ENCODE measurements at places on chromosomes 3 and 15.

DNA sequence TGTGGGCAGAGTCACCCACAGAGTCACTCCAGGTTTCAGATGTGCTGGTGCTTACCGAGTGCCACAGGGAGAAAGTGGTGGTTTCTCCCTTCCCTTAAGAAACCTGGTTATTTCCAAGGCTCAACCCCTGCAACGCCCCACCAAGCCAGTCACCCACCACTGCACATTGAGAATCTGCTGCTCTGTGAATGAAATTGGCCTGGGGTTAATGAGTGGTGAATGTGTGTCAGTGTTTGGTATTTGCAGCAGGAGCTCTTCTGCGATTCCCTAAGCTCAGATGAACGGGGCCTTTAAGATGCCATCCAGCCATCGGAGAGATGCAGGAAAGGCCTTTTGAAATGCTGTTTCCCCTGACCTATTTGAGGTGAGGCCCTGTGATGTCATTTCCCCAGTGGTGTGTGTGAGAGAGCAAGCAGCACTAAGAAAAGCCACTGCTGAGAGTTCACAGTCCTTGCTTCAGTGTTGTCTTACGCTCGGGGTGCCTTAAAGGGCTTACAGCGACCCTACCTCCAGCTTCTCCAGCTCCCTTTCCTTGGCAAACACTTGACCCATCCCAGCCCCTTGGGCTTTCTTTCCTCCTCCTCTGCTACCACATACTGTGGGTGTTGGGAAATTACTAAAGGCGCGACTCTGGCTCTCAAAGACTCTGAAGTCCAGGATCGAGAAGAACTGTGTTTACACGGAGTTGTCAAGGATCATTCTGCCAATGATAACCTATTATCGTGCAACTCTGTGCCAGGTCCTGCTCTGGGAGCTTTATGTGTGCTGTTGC lies 68.9 kb downstream of the SMAD3 start:
- DNase-seq, result no peak

DNA sequence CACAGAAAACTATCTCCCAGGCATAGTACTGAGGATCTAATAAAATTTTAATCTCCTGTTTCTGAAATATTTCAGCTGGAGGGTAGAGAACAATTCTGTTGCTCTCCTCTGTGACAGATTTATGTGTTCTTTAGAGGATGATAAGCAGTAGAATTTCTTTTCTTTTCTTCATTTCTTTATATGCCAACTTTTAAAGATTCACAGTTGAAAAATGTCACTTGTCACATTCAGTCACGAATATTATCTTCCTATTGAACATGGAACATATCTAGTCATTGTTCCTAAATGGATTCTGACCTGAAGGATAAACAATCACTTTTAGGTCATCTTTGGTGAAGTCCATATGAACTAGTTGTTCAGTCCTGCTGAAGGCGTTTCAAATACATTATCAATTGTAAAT lies 585.5 kb upstream of the DPPA4 start:
- DNase-seq, result no peak

DNA sequence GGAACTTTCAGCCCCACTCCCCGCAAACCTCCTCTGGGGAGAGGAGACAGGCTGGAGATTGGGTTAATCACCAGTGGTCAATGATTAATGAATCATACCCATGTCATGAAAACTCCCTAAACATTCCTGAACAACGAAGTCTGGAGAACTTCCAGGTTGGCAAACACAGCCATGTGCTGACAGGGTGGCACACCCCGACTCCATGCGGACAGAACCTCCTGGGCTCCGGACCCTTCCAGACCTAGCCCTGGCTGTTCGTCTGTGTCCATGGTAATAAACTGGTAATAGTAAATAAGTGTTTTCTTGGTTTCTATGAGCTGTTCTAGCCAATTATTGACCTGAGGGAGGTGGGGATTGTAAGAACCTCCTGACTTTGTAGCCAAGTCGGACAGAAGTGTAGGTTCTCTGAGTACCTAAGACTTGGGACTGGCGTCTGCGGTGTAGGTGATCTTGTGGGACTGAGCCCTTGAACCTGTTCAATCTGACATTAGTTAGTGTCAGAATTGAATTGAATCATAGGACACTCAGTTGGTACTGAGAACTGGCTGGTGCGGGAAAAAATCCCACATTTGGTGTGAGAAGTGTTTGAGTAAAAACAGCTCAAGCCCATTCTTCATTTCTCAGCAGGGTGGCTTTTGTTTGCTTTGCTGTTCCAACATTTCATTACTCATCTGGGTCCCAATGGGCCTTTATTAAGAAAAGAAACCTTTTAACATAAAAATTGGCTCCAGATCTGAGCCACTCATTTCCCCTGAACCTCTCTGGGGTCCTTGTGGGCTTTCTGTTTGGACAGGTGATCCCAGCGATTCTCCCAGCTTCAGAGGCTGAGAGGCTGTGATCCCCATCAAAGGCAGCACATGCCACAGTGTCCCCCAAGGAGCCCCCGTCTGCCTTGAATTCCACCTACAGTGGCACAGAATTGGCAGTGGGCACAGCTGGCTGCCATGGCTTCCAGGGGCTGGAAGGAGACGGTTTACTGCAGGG lies 151.0 kb downstream of the TJP1 start:
- no peak for DNase-seq

DNA sequence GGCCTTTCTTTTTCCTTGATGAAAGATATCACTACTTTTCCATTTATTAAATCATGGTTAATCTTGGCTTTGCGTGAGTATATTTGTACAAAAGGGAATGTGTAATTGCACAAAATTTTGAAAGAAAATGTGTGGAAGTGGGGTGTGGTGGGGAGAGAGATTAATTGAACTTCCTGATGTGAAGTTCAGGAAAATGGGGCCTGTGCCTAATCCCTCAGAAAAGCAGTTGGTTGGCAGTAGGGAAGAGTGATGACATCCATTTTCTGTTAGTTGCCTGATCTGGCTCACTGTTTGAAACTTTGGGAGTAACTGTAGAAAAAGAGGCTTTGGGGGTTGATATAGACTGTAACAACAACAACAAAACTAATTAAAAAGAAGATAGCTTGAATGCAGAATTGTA lies 10.8 kb upstream of the IL20RB start:
- no peak for DNase-seq

DNA sequence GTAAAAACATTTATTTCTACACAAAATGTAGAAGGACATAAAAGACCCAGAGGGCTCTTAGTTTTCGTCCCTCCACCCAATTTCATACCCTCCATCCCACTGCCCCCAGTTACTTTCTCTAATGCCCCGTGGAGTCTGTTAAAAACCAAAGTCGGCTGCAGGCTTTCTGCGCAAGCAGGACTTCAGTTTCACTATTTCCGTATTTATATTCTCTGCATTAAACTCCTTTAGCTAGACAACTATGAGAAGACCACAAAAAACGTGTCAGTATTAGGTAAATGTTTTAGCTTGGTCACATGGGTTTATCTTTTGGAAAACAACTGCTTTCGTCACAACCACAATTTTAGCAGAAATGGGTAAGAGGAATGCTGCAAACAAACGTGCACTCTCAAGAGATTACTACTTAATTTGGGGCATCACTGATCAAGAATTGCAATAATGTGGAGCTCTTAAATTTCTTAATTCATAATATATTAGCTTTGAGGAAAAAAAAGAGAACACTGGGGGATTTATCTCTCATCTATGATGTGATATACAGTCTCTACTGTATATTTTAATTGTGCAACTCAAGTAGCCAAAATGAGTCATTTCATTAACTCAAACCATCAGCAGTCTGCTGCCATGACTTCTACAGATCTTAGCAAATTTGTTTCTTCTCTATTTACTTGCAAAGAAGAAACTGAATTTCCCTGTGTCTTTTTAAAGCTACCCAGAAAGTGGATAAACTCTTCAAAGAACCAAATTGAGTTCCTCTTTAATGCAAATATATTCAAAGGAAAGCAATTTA lies 740 bp upstream of the NSMCE3 start:
- DNase-seq, result no peak

DNA sequence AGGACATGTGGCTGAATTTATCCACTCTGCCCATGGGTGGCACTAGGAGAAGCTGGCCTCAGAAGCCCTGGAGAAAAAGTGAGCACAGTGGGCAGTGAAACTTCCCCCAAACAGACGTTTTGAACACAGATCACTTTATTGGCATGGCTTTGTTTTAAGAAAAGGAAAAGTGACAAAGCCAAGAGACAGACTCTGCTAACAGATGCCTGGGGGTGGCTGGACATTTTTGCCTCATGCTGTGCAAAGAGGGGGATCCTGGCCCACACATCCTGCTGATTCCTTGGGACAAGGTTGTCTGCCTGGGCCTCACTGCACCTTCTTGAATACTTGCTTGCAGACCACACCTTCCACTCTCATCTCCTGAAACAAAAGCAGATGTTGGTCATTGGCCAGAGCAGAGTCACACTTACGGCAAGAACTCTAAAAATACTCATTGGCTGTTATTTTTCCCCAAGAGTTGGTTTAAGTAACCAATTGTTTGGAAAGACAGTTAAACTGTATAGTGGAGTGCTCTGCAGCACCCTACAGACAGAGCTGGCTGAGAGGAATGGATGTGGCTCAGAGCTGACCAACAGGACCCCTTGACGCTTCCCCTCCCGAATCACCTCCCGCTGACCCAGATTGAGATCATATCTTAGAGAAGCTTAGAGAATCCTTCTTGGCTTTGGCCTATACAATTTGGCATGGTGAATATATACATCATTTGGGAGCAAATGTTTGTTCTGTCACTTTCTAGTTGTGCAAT lies 22.0 kb downstream of the RBP1 start:
- no peak for DNase-seq
